ENCODE measurements at places on chromosomes 12 and 14. TPM values are rescaled to one million over a fixed set of nuclear protein-coding genes. Genes with fewer than 3 reads are reported as not detected.
A peak's percentile ranks its signal among the peaks of the same experiment; 100 is the strongest.

PDZRN4 gene
- total RNA-seq: 46.9 TPM

RNF212B gene
- not detected for total RNA-seq

RTL1 gene
- not detected for total RNA-seq

RBP5 gene
- not detected for total RNA-seq

M6PR gene
- total RNA-seq: 97.4 TPM

SLC7A7 gene
- total RNA-seq: 2.0 TPM

DNA sequence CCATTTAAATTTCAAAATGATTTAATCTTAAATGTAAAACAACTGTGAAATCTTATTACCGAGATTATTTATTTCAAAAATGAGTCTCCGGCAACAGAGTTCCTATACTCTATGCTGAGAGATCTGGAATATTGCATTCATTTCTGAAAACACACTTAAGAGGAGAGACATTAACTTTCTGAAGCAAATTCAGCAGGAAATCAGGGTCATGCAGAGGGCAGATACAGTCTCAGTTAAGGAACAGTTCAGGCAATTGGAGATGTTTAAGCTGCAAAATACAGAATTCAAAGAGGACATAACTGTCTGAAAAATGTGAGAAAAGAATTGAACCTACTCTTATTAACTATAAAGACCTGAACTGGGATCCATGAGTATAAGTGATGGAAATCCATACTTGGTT lies 320.7 kb downstream of the PAWR start:
- no peak for DNase-seq

DNA sequence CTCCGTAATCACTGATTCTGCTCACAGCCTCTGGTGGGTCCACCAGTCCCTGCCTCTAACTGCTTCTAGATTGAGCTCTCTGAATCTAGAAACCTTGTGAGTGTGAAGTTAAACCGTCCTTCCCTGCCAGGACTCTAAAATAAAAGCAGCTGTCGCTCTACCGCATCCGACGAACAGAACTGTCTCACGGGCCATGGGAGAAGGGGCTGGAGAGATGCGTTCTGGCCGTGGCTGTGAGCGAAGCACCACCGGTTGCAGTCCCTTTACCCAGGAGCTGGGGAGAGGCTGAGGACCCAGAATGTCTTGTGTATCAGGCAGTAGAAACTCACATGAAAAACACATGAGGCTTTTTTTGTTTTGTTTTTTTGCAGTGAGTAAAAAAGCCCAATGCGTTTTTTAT lies 159.6 kb downstream of the PIWIL1 start:
- no peak for DNase-seq

DNA sequence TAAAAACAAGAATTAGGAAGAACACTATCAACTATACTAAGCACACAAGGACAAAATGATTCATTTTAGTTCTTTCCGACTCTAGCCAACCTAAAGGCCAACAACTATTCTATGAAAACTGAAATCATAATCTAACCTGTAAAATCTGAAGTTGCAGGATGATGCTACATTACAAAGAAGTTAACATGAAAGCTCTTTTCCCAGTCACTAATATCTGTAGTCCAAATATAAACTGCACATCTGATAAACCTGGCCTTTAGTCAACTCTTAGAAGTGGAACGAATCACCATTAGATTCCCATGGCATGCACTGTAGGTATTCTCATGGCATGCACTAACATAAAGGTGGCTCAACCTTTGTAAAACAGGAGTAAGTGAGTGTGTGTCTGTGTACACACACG lies 41.7 kb downstream of the BLTP3B start:
- no peak for DNase-seq

DNA sequence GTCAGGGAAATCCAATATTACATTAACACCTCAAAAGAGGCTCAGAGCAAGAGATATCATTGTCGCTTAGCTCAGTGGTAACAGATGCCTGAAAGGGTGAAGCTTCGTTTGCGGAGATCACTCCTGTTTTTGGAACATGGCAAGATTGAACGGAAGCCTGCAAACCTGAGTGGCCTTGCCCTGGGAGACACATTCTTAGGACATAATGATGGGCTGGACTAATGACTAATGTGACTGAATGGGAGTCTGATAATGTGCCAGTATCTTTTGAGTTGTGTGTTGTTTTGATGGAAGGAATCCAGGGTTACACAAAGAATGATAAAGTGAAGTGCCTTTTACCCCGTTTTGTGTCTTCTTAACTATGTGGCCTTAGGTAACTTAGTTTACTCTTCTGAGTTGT lies 109.3 kb upstream of the IFNG-AS1 start:
- no peak for DNase-seq

DNA sequence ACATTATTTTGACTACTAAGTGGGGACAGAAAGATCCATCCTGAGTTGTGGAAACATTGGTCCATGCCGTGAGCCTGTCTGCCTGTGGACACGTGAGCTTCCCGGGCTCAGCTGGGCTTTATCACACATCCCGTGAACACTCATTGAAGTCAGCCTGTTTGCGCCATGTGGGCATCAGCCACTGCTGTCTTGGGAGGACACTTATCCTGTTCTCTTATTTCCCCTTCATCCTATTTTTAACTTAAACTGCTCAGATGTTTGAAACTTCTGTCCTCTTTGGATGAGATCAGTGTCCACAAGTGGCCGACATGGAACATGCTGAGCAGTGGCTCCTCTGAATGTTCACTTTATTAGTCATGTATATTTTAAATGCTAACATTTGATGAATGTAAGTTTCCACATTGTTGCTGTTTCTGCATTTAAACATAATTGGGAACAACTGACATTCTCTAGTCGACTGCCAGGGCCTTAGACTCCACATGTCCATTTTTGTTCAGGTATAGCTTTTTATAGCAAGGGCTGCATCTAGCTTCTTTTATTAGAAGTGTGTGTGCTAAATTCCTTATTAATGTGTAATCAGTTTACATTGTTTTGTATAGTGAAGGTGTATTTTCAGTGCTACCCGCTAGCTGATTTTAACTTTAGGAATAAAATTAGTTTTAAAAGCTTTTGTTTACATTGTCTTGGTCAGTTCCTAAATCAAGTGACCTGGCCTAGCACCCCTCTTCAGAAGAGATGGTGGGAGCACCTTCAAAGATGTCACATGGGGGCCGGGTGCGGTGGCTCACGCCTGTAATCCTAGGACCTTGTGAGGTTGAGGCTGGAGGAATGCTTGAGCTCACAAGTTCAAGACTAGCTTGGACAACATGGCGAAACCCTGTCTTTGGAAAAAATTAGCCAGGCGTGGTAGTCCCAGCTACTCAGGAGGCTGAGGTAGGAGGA lies 24.0 kb downstream of the RNF34 start:
- DNase-seq: no peak

DNA sequence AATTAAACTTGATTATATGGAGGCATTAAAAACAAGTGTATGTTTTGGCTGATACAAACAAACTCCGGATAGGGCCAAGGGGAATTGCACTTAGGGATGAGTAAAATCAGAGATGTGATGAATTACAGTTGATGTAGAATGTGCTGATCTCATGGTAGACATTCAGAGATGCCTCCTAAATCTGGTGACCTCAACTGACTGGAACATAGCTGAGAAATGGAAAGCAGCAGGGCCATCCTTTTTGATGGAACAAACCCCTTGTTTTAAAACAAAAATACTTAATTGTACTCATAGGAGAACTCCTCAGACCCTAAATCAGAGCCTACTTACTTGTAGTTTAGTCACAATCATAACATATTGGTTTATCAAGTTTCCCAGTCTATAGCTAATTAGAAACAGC lies 122.8 kb downstream of the C12orf75 start:
- no peak for DNase-seq

DNA sequence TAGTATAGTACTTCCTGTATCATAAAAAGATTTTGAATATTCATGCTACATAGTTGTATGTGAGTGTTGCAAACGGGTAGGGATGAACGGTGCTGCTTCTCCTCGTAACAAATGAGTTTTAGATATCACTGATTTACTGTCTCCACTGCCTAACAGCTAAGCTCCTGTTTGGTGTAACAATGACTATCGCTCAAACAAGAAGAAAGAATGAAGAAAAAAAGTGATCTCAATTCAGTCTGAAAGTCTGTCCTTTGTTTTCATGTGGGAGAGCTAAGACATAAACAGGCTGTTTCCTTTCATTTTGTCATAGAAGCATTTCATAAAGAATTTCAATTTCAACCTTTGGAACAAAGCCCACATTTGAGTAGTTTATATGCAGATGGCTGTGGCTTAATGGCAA lies 26.1 kb upstream of the RTRAF start:
- no peak for DNase-seq

GRCh38 chr14:105294142-105294597 lies 6.6 kb downstream of the BRF1 start:
- peak; percentile 4 for DNase-seq

- no peak for DNase-seq
Measured at GRCh38 chr12:1853716-1854115, 33.4 kb downstream of the LRTM2 start.

GRCh38 chr12:126093908-126094307 lies 1028.7 kb downstream of the AACS start:
- peak; percentile 6 for DNase-seq

DNA sequence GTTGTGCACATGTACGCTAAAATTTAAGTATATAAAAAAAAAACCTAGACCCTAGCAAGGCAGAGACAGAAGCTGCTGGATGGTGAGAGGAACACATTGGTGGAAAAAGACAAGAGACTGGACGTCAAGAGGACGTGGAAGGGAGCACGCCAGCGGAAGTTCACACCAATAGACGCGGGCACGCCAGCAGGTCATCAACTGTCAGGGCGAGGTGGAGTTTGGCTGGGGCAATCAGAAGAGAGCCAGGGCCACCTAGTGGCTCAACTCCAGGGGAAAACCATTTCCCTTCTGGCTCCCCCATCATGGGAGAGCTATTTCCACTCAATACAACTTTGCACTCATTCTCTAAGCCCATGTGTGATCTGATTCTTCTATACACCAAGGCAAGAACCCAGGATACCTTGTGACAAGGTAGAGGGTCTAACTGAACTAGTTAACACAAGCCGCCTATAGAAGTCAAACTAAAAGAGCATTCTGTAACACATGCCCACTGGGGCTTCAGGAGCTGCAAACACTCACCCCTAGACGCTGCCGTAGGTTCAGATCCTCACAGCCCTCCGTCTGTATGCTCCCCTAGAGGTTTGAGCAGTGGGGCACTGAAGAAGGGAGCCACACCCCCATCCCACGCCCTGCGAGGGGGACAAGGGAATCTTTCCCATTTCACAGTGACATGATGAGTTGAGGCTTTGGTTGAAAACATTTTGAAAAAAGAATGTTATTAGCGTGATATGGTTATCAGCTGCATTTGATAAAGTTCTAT lies 702.7 kb downstream of the TMTC2 start:
- no peak for DNase-seq

DNA sequence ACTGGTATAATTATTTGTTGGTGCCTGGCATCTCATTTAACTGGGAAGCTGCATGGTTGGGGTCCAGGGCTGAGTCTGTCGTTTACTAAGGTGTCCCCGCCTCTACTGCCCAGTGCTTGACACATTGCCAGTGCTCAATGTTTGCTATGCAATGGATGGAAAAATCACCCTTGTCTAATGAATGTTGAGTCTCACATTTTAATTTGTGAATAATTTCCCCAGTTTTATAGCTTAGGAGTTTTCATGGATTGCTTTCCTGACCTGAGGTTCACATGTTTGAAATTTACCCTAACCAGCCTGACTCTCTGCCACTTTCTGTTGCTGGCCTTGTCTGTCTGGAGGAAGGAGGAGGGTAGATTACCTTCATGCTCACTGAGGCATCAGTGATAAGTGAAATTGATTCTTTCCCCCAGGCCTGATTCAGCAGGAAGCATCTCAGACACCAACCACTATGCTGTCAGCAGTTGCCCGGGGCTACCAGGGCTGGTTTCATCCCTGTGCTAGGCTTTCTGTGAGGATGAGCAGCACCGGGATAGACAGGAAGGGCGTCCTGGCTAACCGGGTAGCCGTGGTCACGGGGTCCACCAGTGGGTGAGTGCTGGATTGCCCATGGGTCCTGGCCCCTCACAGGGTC lies 2.4 kb downstream of the DHRS2 start:
- no peak for DNase-seq

DNA sequence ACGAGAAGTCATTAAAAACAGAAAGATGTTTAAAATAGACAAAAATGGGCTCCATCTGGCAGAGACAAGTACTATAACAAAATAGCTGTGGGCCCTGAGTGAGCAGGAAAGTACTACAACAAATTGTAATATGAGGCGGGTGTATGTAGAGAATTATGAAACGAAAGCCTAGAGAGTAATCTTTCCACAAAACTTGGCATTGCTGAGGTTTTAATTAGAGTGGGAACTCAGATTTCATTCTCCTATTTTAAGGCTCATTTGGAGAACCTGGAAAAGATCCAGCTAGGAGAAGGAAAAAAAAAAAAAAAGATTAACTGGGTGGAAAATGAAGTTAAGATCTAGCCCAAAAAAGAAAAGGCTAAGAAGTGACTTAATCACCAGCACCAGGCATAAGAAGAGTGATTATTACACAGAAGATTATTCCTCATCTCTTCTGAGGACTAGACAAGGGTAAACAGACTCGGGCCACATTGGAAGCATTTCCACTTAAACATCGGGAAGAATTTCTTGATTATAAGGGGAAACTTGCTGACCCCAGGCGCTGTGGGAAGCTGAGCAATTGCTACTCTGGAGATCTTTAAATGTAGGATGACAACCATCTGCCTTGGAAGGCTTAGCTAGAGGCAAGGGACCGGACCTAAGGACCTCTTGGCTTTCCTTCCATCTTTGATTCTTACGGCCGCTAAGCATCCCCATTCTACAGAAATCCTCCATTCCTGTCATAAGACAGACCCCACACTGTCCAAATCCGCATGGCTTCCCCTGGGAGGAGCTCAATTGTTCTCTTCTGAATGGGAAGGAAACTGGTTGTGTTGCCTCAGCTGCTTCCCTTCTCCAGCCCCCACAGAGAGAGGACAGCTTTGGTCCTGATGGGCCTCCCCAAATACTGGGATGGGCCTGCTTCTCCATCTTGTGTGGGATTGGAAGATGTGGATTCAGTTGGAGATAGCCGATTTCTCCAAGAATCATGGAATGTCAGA lies 40.6 kb downstream of the IGF1 start:
- DNase-seq: no peak

GRCh38 chr14:54213536-54213935 lies 183.3 kb upstream of the CDKN3 start:
- no peak for DNase-seq

DNA sequence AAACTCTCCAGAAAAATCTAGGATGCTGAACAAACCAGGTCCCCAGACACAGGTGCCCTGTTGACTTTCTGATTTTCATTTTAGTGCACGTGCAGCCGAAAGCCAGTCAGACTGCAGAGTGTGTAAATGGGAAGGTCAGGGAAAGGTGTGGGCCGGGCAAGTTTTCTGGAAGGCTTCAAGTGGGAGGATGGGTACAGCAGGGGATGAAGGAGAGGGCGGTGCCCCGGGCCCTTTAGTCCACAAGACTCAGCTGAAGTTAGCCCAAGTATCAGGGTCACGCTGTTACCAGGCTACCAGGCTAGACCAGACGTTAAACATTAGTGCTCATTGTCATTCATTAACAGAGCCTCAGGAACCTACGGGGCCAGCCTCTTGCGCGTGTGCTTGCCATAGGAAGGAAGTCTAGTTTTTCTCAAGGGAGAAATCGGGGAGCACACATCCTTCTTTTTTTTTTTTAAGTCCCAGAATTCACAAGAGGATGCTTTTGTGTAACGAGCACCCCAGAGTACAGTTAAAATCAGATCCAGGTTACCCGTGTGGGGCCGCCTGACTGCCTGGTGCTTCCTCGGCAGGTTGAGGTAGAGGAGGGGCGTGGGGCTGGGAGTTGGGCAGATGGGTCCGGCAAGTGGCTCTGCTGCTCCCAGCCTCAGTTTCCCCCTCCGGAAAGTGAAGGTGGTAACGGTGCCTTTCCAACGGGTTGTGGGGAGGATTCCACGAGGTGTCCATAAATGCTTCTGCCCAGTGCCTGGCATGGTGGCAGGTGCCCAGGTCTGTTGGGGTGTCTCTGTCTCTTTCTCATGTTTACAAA lies 19.1 kb downstream of the BCL7A start:
- no peak for DNase-seq

GRCh38 chr12:78198896-78199295 lies 368.2 kb downstream of the NAV3 start:
- DNase-seq: no peak

Data from frontal cortex (tissue), 4 donors.